Camera-type eye (tissue), 1 donor: ENCODE measurements at places on chromosomes 5 and 9. TPM values are rescaled to one million over a fixed set of nuclear protein-coding genes. Genes with fewer than 3 reads are reported as not detected.

The TAS2R1 gene
- not detected for total RNA-seq

The FAM169A gene
- 92.8 TPM for total RNA-seq

The HTR4 gene
- 0.27 TPM for total RNA-seq

The GABRA1 gene
- total RNA-seq = 16.5 TPM

The CSF1R gene
- 22.4 TPM for total RNA-seq

The GHR gene
- total RNA-seq = 12.9 TPM

The PCDHA1 gene
- total RNA-seq = 0.71 TPM

The PCSK1 gene
- 2.5 TPM for total RNA-seq

The HEMGN gene
- 6.4 TPM for total RNA-seq

The OR2S2 gene
- total RNA-seq = not detected

The CATSPER3 gene
- total RNA-seq = not detected

The QRFP gene
- total RNA-seq = not detected

The IFNA2 gene
- total RNA-seq = not detected

The CDX1 gene
- total RNA-seq = not detected
